ENCODE measurements at places on chromosomes 11 and 22.
A peak's percentile ranks its signal among the peaks of the same experiment; 100 is the strongest.

- DNase-seq = no peak
These were observed 1.9 kb upstream of the ANO5 start for GRCh38 chr11:22190827-22191463.

- DNase-seq = no peak
These were observed 1.8 kb downstream of the GALR3 start for GRCh38 chr22:37824674-37825641.

- DNase-seq = no peak
These were observed 336.8 kb downstream of the GUCY1A2 start for GRCh38 chr11:106681435-106681834.

DNA sequence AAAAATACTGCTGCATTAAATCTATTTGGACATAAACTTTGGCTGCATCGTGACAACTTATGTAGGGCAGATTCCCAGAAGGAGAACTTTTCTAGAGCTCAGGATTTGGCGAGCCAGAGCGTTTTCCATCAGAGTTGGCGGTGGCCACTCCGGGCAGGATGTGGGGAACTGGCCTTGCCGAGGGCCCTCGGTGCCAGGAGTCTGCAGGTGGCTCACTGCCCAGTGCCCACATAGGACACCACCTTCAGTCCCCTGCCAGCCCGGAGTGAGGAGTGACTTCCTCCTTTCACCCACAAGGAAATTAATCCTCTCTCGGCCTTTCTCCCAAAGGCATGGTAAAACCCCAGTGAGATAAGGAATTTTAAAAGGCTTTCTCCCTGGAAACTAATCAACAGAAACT is 1.6 kb upstream of the LGALS2 start:
- DNase-seq = peak; percentile 34

- no peak for DNase-seq
These were observed 50.5 kb downstream of the SWAP70 start for GRCh38 chr11:9714272-9714940.

DNA sequence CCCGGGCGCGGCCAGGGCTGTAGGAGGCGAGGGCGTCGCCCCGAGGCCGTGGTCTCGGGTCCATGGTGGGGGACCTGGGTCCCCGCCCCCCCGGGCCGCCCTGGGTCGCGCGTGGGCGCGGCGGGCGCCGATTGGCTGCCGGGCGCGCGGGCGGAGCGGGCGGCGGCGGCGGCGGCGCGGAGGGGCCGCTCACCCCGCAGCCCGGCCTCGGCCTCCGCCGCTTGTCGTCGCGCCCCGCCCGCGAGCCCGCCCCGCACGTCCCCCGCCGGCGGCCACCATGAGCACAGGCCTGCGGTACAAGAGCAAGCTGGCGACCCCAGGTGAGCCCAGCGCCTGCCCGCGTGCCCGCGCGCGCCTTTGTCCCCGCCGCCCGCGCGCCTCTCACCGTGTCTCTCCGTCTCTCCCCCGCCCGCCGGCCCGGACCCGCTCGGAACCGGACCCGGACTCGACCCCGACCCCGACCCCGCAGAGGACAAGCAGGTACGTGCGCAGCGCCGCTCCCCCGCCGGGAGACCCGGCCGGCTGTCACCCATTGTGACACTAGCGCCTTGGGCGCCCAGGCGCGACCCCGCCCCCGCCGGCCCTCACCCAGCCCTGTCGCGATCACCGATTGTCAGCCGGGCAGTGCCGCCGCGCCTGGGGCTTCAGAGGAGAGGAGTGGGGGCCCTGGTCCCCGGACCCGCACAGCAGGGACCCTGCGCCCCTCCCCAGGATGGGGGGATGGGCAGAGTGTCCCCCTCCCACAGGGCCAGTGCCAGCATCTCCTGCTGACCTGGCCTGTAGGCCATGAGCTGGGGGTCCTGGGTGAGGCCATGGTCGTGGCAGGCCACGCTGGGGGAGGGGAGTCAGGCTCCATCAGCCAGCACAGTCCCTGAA is at the start of gene SEPTIN5:
SEPTIN5 (plus strand) TSS at position 192 of the 876 bp plus-strand sequence; CDS start at position 278, 86 bp downstream.
- no peak for DNase-seq

Measured in nucleus accumbens (tissue), 56 donors.